ENCODE measurements at places on chromosomes 16 and 17.
A peak's percentile ranks its signal among the peaks of the same experiment; 100 is the strongest.

GRCh38 chr17:49316889-49317675, 45.0 kb downstream of the ZNF652 start:
- DNase-seq: no peak

GRCh38 chr16:52570495-52571091, 23.6 kb upstream of the TOX3 start:
- no peak for DNase-seq

GRCh38 chr16:89374393-89374960, 115.9 kb downstream of the ANKRD11 start:
- DNase-seq: no peak

DNA sequence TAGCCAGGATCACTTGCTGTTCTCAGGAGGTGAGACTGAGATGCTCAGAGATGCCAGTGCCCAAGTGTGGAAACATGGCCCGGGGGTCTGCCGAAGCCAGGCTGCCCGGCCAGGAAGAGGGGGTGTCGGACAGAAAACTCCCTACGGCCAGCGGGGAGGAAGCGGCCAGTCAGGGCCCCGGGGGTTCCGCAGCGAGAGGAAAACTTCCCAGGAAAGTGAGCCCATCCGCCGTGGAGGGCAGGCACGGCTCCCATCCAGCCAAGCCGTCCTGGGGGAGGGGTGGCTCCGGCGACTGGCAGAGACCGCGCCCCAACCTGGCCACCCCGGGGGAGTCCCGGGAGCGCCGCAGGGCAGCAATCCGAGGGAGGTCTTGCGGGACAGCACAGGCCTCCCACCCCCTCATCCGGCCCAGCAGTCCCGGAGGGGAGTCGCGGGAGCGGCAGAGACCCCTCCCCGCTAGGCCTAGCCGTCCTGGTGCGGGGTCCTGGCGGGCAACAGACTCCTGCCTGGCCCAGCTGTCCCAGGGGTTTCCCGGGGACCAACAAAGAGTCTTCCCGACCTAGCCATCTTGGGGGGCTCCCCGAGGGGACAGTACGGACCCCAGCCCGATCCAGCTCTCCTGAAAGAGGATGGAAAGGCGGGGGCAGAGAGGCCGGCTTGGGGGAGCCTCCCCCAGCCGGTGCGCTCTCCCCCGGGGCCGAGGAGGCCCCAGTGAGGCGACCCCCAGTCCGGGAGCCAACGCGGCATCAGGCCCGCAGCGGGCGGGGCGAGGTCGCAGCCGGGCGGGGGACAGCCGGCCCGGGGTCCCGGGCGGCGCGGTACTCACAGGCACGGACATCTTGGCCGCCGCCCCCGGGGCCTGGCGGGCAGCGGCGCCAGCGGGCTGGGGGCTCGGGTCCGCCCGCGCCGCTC, 13.8 kb upstream of the BCAR1 start:
- DNase-seq: no peak

DNA sequence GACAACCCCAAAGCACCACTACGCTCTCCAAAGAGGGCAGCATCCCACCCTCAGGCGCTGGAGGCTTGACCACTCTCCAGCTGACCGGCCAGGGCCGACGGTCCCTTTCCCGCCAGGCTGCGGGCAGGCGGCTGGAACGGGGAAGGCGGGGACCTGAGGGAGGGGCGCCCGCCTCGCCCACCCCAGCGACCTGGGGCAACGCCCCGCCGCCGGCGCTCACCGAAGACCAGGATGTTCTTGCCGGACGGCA, 431 bp downstream of the DYNC1LI2 start:
- peak; percentile 64 for DNase-seq

All from activated effector memory CD4-positive, alpha-beta T cell treated with anti-CD3 and anti-CD28 coated beads, Interleukin-2, amount 50 U/mL, for 16 hours (primary cell).